ENCODE measurements at places on chromosomes 2 and 18. TPM values are rescaled to one million over a fixed set of nuclear protein-coding genes. Genes with fewer than 3 reads are reported as not detected.

The ARHGAP28 gene
- total RNA-seq, result not detected

DNA sequence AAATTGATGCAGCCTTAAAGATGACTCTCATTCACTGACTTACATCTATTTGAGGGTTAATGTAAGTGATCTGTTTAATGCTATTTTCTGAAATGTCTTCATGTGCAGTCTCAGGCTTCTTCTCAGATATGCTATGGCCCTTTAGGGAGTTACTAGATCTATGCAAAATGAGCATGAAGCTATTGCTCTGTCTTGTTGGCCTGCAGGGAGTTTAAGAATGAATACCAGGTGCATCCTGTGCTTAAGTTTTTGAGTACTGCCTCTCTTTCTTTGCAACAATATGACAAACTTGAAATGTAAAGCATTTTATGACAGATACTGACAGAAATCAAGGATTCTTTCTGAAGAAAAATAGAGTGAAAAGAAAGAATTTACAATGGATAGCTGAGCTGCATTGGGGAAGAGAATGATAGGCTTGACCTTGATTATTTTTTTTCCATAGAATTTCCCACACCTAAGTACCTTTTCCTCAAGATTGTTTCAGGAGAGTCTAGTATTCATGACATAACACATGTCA is 1058.3 kb upstream of the TMEFF2 start:
- no peak for DNase-seq

- DNase-seq, result no peak
These were observed 100.0 kb downstream of the POLE4 start for GRCh38 chr2:75058427-75058826.

GRCh38 chr2:205166745-205167144 is 515.6 kb upstream of the NRP2 start:
- DNase-seq, result no peak

DNA sequence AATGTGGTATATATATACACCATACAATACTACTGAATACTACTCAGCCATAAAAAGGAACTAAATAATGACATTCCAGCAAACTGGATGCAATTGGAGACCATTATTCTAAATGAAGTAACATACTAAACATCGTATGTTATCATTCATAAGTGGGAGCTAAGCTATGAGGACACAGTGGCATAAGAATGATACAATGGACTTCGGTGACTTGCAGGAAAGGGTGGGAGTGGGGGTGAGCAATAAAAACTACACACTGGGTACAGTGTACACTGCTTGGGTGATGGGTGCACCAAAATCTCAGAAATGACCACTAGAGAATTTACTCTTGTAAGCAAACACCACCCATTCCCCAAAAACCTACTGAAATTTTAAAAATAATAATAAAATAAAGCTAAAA is 87.9 kb downstream of the RAB31 start:
- DNase-seq, result no peak

- no peak for DNase-seq
These were observed 559.3 kb upstream of the ID2 start for GRCh38 chr2:8122520-8122919.

DNA sequence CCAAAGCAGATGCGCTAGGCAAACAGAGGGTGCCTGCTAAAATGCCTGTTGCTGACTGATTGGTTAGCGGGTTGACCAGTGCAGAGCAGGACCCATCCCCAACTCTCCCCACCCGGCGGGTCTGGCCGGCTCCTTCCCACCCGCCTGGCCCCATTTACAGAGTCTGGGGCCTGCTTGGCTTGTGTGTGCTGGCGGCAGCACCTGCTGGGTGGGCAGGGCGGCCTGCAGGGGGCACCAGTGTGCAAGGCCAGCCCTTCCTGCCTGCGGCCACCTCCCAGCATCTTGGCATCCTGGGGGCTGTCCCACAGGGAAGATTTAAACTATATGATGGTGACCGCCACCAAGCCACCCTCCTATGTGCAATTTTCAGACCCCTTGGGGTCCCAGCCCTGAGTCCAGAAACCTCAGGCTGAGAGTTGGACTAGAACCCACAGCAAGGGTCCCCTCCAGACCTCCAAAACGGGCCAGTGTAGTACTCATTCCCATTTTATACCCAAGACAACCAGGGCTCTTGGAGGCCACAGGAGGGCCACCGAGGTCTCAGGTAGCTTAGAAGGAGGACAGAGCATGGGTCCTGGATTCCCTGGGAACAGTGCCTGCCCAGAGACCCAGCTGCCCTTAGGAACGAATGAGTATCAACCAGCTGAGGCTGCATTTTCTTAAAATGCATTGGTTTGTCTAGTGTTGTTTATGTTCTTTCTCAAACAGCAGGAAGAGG is 173.6 kb downstream of the SMAD7 start:
- peak; percentile 64 for DNase-seq

The GPR45 gene
- not detected for total RNA-seq

DNA sequence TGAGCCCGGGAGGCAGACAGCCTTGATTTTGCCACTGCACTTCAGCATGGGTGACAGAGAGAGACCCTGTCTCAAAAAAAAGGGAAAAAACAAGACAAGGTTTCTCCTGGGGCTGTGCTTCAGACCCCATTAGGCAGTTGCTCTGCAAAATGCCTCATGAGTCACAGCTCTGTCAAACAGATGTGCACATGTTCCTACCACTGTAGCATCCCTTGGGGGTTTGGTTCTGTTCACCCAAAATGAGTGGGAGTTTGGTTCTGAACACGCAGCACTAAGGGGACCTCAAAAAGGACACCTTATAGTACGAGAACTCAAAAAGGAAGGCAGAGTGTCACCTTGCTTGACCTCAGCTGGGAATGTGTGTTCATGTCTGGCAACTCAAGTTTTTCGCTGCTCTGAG is 134.9 kb downstream of the RPIA start:
- DNase-seq, result no peak

The RAB31 gene
- 1.7 TPM for total RNA-seq

The CROCC2 gene
- total RNA-seq, result not detected

The IL18RAP gene
- total RNA-seq, result not detected

The NMS gene
- not detected for total RNA-seq

DNA sequence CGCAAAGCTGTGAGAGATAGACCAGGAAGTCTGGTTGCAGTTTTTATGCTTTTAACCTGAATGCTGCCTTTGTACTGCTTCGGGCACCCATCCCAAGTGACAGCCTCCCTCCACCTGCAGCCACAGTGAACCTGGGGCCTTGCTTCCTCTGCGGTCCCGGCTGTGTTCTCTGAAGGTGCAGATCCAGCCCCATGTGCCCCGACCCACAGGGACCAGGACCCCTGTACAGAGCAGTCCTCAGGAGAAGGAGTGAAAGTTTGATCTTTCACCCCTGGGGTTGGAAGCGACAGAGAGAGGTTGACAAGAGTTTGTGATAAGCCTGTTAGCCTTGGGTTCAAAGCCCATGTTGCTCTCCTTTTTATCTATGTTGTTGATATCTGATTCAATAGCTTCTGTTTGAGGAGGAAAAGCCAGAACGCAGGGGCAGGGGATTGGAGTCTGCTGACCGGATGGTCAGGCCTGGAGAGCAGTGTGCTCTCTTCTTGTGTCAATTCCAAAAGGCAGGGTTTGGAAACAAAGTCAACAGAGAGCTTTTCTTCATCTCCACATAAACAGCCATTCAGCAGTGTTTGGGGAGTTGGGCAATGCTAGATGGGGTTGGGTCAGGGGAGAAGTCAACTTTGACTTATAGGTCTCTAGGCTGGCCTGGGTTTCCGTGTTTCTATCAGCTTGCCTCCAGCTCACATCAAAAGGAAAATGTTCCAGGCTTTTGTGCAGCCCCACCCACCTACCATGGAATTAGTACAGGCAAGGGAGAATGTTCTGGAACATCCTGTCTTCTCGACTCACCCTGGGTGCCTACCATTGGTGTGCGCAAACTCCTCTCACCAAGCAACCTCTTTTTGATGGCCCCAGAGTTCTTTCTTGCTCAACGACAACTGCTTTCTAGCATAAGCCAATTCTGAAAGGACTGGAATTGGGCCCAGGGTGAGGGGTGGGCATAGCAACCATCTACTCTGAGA is 214.9 kb downstream of the ALPK2 start:
- no peak for DNase-seq

- DNase-seq, result no peak
These were observed 23.9 kb downstream of the GAREM1 start for GRCh38 chr18:32446780-32447179.

GRCh38 chr2:31191931-31192330 is 25.4 kb downstream of the CAPN14 start:
- DNase-seq, result no peak

Measured in HT-29 (cell line).